Mononuclear cell (primary cell): ENCODE measurements at places on chromosomes 7 and 10. TPM values are rescaled to one million over a fixed set of nuclear protein-coding genes. Genes with fewer than 3 reads are reported as not detected.

Gene ASB13
- 3.1 TPM for total RNA-seq

Gene FAM237B
- total RNA-seq: not detected

Gene ZNF239
- 0.31 TPM for total RNA-seq

Gene SLC16A12
- not detected for total RNA-seq

Gene STAG3
- total RNA-seq: 6.7 TPM

Gene LBX1
- not detected for total RNA-seq

Gene ITGB1
- 214 TPM for total RNA-seq

Gene FAM53B
- total RNA-seq: 88.5 TPM

Gene FEZF1
- not detected for total RNA-seq

Gene PNLIPRP2
- total RNA-seq: not detected

Gene RAPGEF5
- 0.63 TPM for total RNA-seq

Gene PRR15
- not detected for total RNA-seq

Gene AGBL3
- 2.1 TPM for total RNA-seq

Gene FAM13C
- total RNA-seq: not detected
